ENCODE measurements at places on chromosomes 5 and 9. TPM values are rescaled to one million over a fixed set of nuclear protein-coding genes. Genes with fewer than 3 reads are reported as not detected.

Gene PRUNE2
- 0.78 TPM for total RNA-seq

Gene SPATA31C1
- not detected for total RNA-seq

Gene PAEP
- not detected for total RNA-seq

DNA sequence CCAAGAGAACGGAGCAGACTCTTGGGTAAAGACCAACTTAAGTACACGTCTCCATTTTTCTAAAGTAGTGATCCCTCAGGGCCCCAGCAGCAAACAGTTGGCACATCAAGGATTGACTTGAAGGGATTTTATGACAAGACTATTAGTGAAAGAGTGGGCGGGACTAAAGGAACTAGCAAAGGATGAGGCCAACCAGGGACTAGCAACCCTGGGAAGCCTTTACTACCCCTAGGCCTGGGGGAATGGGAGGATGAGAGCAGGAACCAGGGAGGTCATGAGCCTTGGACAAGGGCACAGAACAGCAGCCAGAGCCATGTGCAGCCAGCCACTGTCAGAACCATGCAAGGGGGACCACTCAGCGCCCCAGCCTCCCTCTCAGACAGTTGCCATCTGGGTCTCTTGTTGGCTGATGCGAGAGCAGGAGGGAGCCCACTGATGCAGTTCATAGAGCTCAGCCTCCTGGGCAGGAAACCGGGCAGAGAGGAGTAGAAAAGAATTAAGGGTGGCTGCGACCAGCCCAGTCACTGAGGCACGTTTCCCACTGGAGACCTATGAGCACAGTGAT, 28.1 kb downstream of the TGFBI start:
- no peak for DNase-seq

- no peak for DNase-seq
Observed at GRCh38 chr5:154039458-154039829, 677 bp downstream of the MFAP3 start.

- no peak for DNase-seq
Observed at GRCh38 chr5:170681013-170681433, 102.5 kb upstream of the GABRP start.

Gene PCDHGB3
- 0.83 TPM for total RNA-seq

DNA sequence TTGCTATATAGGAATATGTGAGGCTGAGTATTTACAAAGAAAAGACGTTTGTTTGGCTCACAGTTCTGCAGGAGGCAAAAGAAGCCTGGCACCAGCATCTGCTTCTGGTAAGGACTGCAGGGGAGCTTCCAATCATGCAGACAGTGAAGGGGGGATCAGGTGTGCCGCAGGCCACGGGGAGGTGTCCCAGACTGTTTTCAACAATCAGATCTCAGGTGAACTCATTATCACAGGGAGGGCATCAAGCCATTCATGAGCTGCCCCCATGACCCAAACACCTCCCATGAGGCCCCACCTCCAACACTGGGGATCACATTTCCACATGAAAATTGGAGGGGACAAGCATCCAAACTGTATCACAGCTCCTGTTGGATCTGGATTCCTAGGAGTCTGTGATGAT, 30.4 kb upstream of the TRIM14 start:
- no peak for DNase-seq

DNA sequence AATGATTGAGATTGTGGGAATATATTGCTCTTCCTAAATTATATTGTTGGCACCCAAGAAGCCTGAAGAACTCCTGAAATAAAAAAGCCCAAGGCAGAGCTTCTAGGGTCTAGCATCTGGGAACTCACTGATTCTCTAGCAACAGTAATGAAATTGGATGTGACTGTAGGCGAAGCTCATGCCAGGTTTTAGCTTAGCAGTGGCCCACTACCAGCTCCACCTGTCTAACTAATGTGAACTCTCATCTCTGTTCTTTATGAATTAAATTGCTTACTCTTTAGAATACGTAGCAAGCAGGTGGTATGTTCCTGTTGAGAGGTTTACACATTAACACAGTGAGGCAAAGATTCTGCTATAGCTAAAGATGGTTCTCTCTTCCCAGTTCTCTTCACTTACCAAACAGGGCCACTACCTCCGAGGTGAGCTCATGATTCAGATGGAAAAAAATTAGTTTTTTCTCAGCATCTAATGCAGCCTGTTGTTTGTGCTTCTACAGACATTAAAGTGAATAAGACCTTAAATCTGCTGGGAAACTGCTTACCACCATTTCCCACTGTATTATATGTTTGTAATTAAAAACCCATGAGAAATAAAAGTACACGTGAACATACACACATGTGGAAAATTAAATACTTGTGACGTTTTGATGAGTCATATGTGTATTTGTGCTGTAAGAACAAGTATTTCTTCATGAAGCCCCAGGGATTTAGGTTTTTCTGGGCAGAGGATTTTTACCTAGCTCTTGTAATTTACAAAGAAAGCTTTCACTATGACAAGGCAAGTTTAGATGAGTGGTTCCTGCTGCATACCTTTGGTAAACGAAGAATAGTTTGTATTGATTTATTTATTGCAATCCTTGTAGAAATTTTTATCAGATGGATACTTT, 360.1 kb downstream of the KDM4C start:
- DNase-seq = no peak

DNA sequence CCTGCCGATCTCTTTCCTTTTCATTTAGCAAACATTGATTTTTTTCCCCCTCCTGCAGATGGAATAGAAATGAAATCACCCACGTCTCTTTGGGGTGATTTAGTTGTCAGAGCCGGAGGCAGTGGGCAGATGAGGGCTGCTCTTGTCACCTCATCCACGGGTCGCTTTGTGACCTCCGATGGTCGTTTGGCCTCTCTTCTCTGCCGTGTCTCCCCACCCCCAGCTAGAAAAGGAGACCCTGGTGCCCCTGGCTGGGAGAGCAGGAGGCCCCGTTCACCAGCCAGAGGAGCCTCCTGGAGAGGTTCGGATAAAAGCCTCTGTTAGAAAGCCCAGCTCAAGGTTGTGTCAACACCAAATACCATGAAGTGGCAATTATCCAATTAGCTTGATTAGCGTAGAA, 21.6 kb upstream of the RXRA start:
- no peak for DNase-seq

- no peak for DNase-seq
Observed at GRCh38 chr5:16544607-16545374, 72.0 kb downstream of the RETREG1 start.

GRCh38 chr5:24642022-24642421, 2.8 kb downstream of the CDH10 start:
- no peak for DNase-seq

- DNase-seq = no peak
Observed at GRCh38 chr9:15469406-15469805, 41.4 kb downstream of the PSIP1 start.

DNA sequence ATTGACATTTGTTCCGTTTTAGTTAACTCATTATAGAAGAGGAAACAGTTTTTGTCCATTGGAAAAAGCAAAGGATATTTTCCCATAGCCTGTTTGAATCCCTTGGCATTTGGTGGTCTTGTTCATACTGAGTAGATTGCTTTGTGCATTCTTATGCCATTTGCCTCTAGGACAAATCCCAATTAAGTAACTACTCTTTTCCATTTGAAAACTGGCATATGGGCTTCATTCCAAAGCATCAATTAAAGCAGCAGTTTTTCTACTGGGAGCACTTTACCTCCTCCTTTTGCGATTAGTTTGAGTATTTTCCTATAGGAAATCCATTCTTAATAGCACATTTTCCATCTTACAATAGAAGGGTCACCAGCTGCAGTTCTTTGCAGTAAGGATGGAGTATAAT, 31.2 kb downstream of the GPR21 start:
- no peak for DNase-seq

Gene DAB2IP
- total RNA-seq = 27.3 TPM

DNA sequence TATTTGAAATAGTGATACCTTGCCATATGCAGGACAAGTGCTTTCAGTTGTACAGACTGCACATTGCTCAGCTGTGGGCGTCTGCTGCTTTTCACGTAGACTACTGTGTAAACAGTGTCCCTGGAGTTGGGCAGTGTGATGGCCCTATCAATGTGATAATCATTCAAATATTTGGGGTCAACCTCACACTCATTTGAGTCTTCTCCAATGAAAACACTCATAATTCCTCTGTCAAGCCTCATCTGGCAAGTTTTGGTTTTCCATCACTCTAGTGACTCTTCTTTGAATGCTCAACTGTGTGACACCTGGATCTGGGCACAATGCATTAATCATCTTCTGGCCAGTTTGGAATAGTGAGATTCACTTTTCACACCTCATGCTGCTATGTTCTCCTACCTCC, 64.4 kb downstream of the UGCG start:
- no peak for DNase-seq

- no peak for DNase-seq
Observed at GRCh38 chr9:91162784-91163443, 198.8 kb downstream of the AUH start.

GRCh38 chr5:151024440-151025249, 4.3 kb downstream of the GPX3 start:
- DNase-seq = no peak

DNA sequence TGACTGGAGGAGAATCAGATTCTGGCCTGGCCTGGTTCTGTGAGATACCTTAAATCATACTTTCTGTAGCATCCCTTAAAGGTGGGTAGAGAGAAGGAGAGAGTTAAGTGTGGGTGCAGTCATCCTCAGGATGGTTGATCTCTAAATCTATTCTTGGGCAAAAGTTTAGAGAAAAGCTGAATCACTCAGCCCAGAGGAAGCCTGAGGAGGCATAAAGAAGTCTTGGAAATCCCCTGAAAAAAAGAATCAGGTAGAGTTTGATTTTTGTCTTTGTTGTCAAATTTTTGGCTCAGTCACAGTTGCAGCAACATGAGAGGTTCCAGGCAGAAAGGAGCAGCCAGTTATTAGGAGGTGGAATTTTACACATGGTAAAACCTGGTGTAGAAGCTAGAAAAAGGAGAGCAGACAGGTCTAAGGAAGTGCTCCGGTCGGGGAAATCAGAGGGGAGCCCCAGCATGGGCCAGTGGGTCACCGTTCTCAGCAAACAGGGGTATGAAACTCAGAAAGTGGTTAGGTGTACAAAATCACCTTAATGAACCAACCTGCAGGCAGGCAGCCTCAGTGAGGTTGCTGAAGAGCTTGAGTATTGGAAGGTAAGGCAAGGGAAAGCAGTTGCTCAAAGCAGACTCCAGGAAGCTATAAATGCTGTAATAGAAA, 116.2 kb upstream of the CNTLN start:
- no peak for DNase-seq

- DNase-seq = no peak
Observed at GRCh38 chr9:81653240-81653639, 36.1 kb downstream of the TLE1 start.

- DNase-seq = peak; percentile 47
Observed at GRCh38 chr9:115262477-115262876, 144.5 kb upstream of the TNC start.

Gene NPDC1
- total RNA-seq = 16.6 TPM

- DNase-seq = peak; percentile 65
Observed at GRCh38 chr9:128683340-128684064, 5.5 kb upstream of the SET start.

GRCh38 chr5:126015235-126016181, 407.7 kb upstream of the GRAMD2B start:
- no peak for DNase-seq

DNA sequence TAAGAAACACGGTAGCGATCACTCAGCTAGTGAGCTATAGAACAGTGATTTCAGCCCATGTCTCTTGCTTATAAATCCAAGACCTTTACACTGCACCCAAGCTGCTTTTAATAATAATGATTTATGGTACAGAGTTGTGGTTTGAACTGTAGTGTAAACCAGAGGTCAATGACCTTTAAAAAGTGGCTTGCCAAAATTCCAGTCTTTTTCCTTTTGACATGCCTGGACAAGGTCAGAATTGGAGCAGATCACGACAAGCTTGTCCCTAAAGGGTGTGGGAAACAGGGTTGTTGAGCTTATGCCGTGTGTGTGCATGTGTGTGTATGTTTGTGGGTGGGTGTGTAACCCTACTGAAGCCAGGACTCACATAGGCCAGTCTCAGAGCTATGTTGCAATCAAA, 225.3 kb upstream of the CLINT1 start:
- DNase-seq = no peak

GRCh38 chr5:2186472-2187015, 303.8 kb upstream of the IRX4 start:
- peak; percentile 29 for DNase-seq

Gene OR1J2
- total RNA-seq = not detected

GRCh38 chr5:112729630-112730029, 8.1 kb upstream of the APC start:
- DNase-seq = no peak

Gene IFNK
- total RNA-seq = not detected

Gene TMC1
- 0.18 TPM for total RNA-seq

GRCh38 chr5:65141493-65141892, 340.2 kb downstream of the ADAMTS6 start:
- no peak for DNase-seq

DNA sequence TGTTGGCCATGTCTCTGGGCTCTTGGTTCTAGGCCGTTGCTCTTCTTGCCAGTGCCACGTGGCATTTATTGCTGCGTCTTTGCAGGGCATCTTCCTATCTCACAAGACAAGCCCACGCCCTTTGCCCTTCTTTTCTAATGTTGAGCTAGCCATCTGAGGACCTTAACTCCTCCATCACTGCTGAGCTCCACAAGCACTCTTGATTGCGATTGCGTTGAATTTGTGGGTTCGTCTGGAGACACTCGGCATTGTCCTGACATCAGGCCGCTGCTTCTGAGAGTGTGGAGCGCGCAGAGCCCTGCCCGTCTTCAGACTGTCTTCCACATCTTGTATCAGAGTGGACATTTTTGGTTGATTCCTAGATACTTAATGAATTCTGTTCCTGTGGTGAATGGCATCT, 14.5 kb upstream of the FCN1 start:
- DNase-seq = no peak

Gene GLRA1
- not detected for total RNA-seq

Gene PGM5
- total RNA-seq = 2.9 TPM

- no peak for DNase-seq
Observed at GRCh38 chr9:3660936-3661335, 135.1 kb upstream of the RFX3 start.
